Omental fat pad (tissue), 4 donors: ENCODE measurements at places on chromosomes 4 and X. TPM values are rescaled to one million over a fixed set of nuclear protein-coding genes. Genes with fewer than 3 reads are reported as not detected.

DNA sequence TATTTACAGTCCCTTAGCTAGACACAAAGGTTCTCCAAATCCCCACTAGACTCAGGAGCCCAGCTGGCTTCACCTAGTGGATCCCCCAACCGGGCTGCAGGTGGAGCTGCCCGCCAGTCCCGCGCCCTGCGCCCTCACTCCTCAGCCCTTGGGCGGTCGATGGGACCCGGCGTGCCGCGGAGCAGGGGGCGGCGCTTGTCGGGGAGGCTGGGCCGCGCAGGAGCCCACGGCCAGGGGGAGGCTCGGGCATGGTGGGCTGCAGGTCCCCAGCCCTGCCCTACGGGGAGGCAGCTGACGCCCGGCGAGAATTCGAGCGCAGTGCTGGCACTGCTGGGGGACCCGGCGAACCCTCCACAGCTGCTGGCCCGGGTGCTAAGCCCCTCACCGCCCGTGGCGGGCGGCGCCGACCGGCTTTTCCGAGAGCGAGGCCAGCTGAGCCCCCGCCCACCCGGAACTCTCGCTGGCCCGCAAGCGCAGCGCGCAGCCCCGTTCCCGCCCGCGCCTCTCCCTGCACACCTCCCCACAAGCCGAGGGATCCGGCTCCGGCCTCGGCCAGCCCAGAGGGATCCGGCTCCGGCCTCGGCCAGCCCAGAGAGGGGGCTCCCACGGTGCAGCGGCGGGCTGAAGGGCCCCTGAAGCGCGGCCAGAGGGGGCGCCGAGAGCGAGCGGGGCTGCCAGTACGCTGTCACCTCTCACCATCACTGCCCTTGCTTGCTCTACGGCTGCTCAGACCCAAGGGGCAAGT is 39.4 kb downstream of the WFS1 start:
- no peak for DNase-seq

DNA sequence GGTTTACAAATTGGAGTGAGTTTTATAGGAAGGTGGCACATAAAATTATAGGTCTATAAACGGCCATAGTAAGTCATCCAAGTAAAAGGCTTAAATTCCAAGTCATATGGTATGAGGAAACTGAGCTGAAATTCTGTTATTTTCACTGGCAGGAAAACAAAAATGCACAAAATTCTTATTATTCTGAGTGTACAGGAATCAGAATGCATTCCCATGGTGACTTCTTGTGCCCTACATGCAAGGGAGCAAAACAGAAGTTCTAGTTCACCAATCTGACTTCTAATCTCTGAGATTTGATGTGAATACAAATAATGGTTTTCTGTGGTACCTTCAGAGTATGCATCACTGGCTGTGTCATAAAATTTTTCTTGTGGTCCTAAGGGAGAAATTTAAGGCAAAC is 102.9 kb downstream of the CLCN4 start:
- DNase-seq: no peak

GRCh38 chr4:116005037-116005805 is 891.8 kb upstream of the NDST4 start:
- DNase-seq: no peak

GRCh38 chrX:71577682-71578081 is 555 bp upstream of the GCNA start:
- no peak for DNase-seq

DNA sequence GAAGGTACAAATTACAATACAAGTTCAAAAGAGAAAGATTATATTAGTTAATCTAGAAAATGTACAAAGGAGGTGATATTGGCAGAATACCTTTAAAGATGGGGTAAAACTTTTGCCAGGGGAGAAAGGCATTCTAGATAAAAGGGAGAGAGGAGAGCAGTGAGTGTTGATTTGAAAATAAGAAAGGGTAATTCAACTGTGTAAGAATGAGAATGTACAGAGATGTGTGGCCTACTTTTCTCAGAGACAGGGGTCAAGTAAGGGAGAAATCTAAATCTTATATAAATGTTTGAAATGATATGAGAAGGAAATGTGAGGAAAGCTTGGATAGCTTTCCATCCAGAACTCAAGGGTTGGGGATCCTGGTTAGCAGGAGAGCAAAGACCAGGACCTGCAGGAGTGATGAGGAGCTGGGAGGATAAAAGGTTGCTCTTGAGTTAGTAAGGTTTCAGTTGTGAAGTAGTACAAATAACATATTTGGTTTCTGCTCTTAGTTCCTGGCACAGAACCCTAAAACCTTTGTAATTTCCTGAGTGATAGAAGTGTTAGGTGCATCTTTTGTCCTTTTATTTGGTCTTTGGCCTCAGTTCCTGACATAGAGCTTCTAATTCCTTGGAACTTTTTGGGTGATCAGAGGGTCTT is 489.9 kb downstream of the INPP4B start:
- no peak for DNase-seq

- DNase-seq: no peak
Observed at GRCh38 chr4:40040908-40041307, 15.7 kb upstream of the N4BP2 start.

DNA sequence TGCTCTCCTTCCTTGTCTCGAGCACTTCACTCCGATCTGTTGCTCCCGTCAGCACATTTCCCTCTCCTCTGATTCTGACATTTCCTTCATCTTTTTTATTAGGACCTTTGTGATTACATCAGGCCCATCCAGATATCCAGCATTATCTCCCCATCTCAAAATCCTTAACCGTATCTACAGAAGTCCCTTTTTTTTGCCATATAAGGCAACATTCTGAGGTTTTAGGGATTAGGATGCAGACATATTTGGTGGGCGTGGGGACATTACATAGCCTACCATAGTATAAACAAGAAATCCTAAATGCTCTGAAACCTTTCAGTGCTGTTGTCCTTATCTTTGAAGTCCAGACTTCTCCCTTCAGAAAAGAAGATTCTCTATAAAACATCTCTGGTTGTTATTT is 505.0 kb upstream of the PITX2 start:
- DNase-seq: no peak

GRCh38 chrX:101415180-101416145 is 7.4 kb downstream of the HNRNPH2 start:
- DNase-seq: no peak

GRCh38 chr4:120765260-120765680 is 157.3 kb downstream of the PRDM5 start:
- no peak for DNase-seq

DNA sequence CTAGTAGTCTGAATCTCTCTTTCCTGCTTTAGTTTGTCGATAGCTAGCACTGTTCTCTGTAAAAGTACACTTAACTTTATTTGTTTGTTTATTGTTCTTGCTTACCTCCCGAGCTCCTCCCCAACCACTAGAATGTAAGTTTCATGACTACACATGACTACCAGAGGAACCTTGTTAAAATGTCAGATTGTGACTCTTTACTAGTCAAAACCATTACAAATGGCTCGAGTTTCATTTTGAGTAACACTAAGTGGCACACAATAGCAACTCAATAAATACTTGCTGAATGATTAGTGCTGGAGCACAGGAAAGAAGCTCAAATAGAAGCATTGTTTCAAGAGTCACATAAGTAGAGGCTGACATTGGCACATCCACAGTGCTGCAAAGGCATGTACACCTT is 116.1 kb downstream of the MAPK10 start:
- DNase-seq: no peak

The CYBB gene
- 50.1 TPM for total RNA-seq

The BTC gene
- total RNA-seq: 1.6 TPM
